ENCODE measurements at places on chromosomes 6 and 20.

GRCh38 chr6:33197431-33198048 lies 2.9 kb downstream of the RXRB start:
- no peak for DNase-seq

- no peak for DNase-seq
Measured at GRCh38 chr20:47676912-47677634, 108.2 kb downstream of the SULF2 start.

- peak; percentile 75 for DNase-seq
Measured at GRCh38 chr6:158703837-158704822, 54.3 kb downstream of the SYTL3 start.

DNA sequence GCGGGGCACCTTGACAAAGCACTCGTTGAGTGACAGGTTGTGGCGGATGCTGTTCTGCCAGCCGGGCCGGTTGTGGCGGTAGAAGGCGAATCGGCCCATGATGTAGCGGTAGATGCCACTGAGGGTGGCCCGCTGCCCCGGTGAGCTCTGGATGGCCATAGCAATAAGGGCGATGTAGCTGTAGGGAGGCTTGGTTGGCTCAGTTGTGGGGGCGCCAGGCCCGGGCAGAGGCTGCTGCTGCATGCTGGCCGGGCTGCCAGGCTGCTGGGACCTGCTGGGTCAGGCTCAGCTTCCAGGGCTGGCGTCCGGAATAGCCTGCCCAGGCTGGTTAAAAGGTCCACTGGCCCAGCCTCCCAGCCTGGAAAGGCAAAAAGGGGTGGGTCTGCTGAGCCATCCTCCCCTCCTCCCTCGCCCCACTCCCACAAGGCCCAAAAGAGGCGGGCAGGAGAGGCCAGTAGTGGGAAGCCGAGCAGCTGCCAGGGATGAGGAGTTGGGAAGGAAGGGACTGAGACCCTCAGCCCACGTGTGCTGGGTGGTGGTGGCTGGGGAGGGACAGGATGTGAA lies at the start of gene FOXS1:
Gene FOXS1 (minus strand): TSS at position 305 of the 564 bp plus-strand sequence. CDS start 62 bp downstream, at position 243.
- no peak for DNase-seq

- peak; percentile 20 for DNase-seq
Measured at GRCh38 chr6:99425647-99426450, 741 bp upstream of the PNISR start.

GRCh38 chr6:131678442-131678841 lies 22.8 kb downstream of the OR2A4 start:
- DNase-seq: no peak

- DNase-seq: no peak
Measured at GRCh38 chr6:139608466-139609261, 234.2 kb upstream of the CITED2 start.

DNA sequence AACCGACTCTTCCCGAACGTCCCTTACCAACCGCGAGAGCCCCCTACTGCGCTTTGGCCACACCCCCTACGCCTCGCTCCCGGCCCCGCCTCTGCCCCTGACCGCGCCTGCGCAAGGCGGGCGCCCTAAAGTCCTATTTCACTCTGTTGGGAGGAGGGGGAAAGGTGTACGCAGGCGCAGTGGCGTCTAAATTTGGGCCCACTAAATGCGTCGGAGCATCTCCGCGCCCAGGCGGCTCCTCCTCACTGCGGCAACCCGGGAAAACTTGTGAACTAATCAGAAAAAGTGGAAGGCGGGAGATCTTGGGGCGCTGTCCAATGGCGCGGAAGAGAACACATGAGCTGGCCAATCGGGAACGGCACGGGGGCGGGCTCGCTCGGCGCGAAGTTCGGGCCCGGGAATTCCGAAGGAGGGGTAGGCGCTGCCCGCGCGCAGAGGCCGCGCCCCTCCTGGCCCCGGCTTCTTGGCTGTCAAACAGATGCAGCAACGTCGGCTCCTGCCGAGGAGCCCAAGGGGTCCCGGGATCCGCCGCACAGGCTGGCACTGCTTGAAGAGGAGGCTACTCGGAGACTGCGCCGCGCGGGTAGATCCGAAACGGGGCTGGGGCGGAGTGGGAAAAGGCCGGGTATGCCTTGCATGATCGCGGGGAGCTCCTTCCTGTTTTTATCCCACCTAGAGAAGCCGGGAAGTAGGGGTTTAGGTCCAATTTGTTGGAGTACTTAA lies at the start of gene TCF19:
Gene TCF19 (plus strand): TSS at position 450 of the 723 bp plus-strand sequence. CDS start 881 bp downstream, outside the sequence.
- DNase-seq: peak; percentile 99

- no peak for DNase-seq
Measured at GRCh38 chr6:22394691-22395090, 97.9 kb upstream of the PRL start.

- no peak for DNase-seq
Measured at GRCh38 chr6:135852746-135853145, 1.2 kb downstream of the PDE7B start.

GRCh38 chr6:159720708-159721107 lies 6.6 kb upstream of the WTAP start:
- DNase-seq: no peak

GRCh38 chr6:33630014-33630413 lies 8.9 kb downstream of the ITPR3 start:
- no peak for DNase-seq

GRCh38 chr6:52361945-52362442 lies at the start of gene PAQR8:
PAQR8 (plus strand) TSS chr6:52362151; CDS start chr6:52403214, 41,063 bp downstream.
- peak; percentile 76 for DNase-seq

- DNase-seq: no peak
Measured at GRCh38 chr6:37802810-37803209, 16.7 kb upstream of the ZFAND3 start.

- DNase-seq: peak; percentile 35
Measured at GRCh38 chr6:134247231-134247833, 70.6 kb downstream of the SGK1 start.

GRCh38 chr20:57582432-57583288 lies 21.8 kb downstream of the PCK1 start:
- DNase-seq: no peak

DNA sequence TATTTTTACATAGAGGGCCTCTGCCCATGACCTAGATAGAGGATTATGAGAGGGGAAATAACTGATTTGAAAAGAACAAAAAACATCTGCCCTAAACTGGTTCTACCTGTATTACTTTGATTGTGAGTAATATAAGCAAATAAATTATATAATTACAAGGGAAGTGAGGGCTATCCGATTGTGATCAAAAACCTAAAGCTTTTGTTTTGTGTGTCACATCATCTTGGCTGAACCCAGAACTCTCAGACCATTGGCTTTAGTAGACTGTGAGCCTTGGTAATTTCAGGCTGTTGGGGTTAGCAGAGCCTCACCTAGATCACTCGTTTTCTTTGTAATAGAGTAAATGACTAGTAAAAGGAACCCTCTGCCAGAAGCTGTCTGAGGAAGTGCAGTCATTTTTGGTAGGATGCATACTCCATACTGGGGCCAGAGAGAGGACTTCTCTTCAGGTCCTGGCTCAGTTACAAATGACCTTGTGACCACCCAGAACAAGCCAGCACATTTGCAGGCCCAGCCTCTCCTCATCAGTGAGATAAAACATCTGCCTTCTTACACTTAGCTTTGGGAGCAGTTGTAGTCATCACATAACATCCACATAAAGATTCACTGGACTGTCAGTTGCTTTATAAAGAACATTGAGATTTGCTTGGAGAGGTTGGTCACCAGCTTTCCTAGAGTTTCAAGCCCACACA lies 13.5 kb downstream of the STK35 start:
- no peak for DNase-seq

- no peak for DNase-seq
Measured at GRCh38 chr6:166664135-166664534, 37.1 kb upstream of the RPS6KA2 start.

DNA sequence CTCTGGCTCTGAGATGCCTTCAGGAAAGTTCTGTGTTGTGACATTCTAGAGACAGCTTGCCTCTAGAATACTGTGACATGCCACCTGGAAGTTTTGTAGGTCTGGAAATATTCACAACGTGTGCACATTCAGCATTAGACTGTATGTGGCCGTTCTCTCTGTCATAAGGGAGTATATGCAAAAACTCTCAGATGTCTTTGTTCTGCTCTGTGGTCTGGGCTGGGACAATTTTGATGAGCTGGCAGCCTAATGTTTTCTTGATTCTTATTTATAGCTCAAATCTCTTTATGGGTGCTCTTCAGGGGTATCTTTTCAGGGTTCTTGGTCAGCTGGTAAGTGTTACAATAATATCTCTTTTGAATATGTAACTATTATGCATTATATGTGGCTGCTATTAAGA lies 355.1 kb downstream of the PAX1 start:
- no peak for DNase-seq

DNA sequence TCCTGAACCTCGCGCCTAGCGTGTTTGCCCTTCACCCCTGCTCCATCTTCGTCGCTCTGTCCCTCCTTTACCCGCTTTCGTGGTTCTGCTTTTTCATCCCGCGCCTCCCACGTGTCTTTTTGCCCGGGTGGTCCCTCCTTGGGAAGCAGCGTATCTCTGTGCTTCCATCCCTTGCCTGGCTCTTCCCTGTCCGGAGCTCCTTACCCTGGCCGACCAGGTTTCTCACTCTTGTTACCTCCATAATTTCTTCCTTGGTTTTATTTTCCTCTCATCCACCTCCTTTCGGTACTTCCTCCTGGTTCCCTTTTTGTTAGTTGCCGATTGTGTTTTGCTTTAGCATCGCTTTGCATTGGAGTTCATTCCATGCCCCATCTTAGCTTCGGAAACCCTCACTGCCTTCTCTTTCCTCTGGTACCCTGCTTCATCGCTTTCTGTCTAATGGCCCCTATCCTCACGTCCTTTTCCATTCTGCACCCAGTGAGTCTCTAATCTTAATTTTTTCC lies 735 bp downstream of the FAM135A start:
- no peak for DNase-seq

- no peak for DNase-seq
Measured at GRCh38 chr20:62972845-62973745, 20.6 kb downstream of the SLC17A9 start.

DNA sequence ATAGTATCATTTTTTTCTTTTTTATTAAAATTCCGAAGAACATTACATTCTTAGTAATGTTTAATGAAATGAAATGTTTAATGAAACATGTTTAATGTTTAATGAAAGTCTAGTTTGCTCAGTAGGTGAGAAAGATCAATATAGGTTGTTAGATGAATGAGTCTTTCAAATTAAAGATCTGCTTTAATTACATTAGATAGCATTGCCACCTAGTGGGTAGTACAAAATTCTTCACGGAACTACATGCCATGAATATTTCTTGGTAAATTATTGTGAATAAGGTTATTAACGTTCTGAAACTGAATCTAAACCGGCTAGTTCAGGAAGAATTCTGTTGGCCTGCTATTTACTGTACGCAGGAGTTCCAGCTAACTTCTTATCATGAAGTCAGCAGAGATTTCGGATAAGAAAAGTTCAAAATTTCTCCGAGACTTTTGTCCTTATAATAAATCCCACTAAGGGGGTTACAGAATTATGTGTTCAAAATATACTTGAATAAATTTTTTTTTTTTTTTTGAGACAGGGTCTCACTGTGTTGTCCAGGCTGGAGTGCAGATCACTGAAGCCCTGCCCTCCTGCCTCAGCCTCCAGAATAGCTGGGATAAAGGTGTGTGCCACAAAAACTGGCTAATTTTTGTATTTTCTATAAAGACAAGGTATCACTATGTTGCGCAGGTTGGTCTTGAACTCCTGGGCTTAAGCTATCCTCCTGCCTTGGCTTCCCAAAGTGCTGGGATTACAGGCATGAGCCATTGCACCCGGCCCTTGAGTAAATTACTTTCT lies 7.9 kb upstream of the GMNN start:
- DNase-seq: no peak

DNA sequence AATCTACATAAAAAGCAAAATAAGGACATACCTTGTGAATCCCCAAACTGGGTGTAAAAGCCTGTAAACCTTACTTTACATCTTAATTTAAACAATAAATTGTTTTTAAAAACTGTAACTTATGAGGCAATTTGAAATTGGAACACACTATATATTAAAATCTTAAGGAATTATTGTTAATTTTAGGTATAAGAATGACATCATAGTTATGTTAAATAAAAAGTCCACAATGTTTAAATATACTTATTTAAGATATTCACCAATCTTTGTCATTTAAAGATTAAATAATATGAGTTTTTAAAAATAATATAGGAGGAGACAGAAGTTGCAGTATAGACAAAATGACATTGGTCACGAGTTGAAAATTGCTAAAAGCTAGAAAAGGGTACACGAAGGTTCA lies 621.9 kb upstream of the POU3F2 start:
- no peak for DNase-seq

DNA sequence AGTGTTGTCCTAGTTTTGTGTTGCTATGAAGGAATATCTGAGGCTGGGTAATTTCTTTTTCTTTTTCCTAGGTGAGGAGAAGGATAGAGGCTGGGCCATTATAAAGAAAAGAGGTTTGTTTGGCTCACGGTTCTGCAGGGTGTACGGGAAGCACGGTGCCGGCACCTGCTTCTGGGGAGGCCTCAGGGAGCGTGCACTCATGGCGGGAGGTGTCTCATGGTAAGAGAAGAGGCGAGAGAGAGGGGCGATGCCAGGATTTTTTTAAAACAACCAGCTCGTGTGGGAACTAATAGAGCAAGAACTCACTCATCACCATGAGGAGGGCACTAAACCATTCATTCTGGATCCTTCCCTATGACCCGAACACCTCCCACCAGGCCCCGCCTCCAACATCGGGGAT lies 14.2 kb upstream of the NPBWR2 start:
- no peak for DNase-seq

- DNase-seq: no peak
Measured at GRCh38 chr6:33050014-33050810, 23.2 kb downstream of the HLA-DPA1 start.

DNA sequence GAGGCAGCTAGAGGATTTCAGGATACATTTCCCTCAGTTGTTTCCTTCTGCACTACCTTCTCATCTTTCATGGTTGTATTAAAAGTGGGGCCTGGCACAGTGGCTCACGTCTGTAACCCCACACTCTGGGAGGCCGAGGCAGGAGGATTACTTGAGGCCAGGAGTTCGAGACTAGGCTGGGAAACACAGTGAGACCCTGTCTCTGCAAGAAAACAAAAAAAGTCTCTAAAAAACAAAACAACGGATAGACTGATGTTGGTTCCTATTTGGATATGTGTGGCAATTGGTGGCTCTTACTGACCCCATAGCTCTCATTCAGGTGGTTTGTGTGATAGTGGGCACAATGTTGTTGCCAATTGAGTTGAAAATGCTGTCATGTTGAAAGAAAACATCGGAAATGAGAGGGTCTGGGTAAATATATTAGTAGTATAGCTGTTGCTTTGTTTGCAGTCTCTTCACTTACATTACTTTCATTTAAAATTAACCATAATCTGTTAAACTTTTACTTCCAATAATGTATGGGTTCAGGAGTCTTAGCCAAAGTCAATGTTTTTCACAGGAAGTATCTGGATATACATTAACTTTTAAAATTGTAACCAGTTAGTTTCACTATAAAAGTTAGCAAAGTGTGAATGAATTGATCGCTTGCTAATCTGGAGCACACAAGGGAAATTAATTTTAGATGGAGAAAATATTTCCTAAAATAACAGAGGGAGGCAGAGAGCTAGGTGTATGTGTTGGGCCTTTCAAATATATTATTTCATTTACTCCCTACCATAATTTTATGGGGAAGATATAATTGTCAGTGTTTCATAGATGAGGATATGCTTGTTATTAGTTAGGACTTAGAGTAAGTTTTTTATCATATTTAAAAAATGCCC lies 31.1 kb downstream of the UTRN start:
- no peak for DNase-seq
